ENCODE measurements at places on chromosomes 2 and 18.

GRCh38 chr18:69981948-69982347, 34.3 kb upstream of the CD226 start:
- no peak for DNase-seq

- no peak for DNase-seq
Measured at GRCh38 chr2:107407017-107407416, 419.7 kb upstream of the RGPD4 start.

- no peak for DNase-seq
Measured at GRCh38 chr2:225309516-225309915, 90.0 kb upstream of the NYAP2 start.

GRCh38 chr2:24024996-24025663, 15.2 kb downstream of the MFSD2B start:
- no peak for DNase-seq

DNA sequence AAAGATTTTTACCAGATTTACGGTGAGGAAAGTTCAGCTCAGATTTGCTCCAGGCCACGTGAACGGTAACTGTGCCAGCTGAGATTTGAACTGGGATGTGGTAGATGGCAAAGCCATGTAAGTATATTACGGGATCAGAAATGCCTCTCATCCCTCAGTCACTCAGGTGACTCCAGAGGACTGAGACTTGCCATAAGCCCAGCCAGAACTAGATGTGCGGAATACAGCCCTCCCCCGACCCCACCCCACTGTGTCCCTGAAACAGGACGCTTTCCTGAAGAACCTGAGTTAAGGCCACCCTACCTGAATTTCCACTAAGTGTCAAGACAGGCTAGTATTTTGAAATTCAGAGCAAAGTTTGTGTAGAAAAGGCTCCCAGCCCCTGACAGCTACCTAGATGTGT, 1.3 kb upstream of the FHL2 start:
- DNase-seq = no peak

GRCh38 chr2:4122726-4123125, 419.4 kb downstream of the DCDC2C start:
- DNase-seq = no peak

DNA sequence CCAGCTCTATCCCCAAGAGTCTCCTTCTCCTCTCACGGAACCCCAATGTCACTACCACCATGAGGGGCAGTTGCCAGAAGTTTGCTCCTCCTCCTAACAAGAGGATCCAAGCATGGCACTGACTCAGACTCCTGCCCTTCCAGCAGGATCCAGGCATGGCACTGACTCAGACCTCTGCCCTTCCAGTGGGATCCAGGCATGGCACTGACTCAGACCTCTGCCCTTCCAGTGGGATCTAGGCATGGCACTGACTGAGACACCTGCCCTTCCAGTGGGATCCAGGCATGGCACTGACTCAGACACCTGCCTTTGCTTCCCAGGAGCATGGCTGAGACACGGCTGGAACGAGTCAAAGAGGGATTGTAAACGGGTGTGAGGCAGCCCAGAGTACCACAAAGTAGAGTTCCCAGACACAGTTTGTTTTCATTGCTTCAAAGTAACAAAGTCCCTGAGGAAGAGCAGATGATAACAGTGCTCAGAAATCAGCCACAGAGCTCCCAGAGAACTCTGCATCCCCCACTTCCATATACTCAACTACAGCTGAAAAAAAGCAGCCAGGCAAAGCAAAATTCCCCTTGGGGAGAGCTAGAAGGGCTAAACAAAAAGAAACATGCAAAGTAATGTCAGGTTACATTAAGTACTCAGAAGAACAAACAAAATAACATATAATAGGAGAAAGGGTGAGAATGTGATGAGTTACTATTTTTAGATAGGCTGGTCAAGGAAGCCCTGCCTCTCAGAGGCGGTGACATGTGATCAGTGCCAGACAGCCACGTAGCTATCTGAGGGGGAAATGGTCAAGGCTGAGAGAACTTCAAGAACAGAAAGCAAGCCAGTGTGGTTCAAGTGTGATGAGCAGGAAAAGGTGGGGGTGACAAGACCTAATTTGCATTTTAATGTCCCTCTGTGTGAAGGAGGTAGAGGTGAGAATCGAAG, 3.0 kb downstream of the BUB1 start:
- DNase-seq = no peak

- DNase-seq = no peak
Measured at GRCh38 chr2:47177043-47177565, 22.0 kb upstream of the STPG4 start.

DNA sequence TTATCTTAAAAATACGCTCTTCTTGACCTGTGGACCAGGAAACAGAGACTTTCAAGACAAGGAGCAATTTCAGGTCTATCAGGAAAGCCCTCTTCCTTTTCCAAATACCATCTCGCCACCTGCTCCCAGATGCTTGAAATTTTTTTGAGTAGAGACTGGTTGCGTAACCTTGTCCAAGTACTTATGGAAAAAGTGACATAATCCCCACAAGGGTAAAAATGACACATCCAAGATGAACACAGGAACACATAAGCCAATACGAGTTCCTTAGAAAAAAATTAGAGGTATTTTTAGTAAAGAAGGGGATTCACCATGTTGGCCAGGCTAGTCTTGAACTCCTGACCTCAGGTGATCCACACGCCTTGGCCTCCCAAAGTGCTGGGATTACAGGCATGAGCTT, 1.8 kb downstream of the SERPINB13 start:
- DNase-seq = no peak

- DNase-seq = no peak
Measured at GRCh38 chr2:2075875-2076529, 255.1 kb downstream of the MYT1L start.

DNA sequence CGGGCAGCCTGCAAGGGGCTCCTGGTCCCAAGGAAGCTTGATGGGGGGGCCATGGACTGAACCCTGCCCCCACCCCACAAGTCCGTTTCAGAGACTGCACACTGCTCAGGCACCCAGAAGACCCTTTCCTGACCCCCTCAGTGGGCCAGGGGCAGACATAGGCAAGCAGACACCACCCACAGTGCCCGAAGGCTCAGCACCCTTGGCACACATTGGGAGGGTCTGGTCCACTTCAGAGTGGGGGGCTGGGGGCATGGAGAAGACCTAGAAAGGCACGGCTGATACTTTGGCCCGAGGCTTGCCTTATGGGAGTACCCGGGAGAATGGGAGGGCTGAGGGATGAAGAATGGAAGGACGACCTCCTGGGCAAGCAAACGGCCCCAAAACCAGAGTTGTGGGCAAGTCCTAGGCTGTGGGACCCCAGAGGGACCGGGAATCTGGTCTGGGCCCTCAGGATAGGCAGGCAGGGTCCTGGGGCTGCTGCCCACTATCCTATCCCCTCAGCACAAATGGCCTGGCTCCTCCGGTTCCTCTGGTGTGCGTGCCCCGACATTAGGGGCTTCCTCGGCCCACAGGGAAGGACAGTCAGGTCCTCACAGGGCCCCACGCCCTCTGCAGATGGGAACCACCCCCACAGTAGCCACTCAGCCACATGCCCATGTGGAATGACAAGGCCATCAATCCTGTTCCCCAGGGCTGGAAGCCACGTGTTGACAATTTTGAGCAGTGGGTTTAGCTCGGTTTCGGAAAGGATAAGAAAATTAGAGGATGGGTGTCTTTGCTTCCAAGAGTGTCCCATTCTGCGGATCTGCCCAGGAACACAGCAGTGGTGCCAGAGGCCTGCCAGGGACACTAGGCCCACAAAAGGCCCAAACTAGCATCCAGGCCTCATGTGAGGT, 15.0 kb upstream of the GPC1 start:
- DNase-seq = no peak

GRCh38 chr2:160062292-160063005, at the start of gene PLA2R1:
PLA2R1 (minus strand) TSS chr2:160062615; CDS start chr2:160062403, 212 bp downstream.
- no peak for DNase-seq

DNA sequence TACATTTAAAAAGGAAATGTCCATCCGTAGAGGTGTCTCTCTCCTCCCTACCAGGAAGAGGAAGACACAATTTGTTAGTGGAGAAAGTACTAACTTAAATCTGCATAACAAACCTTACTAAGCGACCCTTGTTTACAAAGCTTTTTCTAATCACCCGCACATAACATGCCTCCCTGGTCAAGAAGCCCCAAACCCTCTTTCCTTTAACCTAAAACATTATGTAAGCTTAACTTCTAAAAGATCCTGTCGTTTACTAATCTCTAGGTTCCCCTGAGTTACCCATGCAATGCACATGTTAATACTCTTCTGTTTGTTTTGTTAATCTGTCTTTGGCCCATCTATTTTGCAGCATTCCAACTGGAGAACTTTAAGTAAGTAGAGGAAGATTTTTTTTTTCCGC, 630.3 kb upstream of the NRXN1 start:
- no peak for DNase-seq

DNA sequence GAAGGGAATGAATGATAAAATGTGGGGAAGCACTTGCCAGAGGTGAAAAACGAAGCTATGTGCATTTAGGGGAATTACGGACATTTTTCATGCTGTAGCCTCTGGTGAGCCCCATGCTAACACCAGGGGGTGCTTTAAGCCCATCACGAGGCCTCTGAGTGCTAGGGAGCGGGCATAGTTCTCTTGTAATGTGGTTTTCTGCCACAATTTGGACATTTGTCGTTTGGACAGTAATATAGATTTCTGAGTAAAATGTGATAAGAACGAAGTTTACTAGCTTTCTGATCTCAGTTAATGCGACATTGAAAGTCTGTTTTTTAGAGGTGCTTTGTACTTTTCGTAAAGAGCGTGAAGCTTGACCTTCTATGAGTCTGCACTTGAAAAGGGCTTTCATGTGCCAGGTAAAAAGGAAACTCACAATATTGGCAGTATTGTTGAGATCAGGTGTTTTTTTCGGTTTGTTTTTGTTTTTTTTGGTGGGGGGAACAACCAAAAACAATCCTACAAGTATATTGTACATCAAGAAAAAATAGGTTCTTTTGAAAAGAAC, 50.6 kb downstream of the TRAF3IP1 start:
- DNase-seq = no peak

- DNase-seq = no peak
Measured at GRCh38 chr2:176692533-176692932, 423.3 kb downstream of the MTX2 start.

DNA sequence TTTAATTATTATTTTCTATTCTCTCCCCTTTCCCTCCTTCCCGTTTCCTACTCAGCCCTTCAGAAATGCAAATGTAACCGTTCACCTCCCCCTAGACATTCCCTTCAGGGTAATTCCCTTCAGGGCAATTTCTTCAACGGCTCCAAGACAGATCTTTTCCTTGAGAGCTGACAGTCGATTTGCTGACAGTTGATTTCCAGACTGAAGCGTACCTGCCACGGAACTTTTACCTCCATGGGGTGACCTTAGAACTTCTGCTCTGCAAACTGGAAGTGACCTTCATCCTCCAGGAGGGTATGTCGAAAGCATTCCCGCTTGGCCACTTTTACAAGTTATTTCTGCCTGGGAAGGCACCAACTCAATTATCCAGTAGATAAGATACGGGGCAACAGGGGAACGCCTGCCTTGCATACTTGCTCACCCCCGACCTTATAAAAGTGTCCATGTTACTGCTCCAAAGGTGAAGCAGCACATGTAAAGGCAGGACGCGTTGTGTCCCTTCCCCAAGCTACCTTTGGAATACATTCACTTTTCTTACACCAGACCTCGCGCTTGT, 18.5 kb downstream of the B3GNT7 start:
- DNase-seq = no peak

DNA sequence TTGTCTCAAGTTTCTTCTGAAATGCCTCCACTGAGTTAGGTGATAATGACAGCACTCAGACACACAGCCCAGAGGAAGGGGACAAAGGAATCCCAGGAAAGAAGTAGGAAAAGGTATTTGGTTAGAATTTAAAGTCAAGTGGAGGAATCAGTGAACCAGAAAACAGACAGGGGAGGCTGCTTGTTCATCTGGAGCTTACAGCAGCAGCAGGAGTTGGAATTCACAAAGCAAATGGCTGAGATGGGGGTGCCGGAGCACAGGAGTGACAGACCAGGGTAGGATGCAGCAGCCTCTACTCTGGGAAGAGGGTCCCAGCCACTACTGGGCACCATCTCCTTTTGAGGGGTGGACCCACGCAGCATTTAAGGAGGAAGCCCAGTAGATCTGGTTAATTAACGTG, 104.8 kb downstream of the ST6GAL2 start:
- no peak for DNase-seq

All from esophagus squamous epithelium (tissue), 5 donors.